ENCODE measurements at places on chromosomes 5 and 9. TPM values are rescaled to one million over a fixed set of nuclear protein-coding genes. Genes with fewer than 3 reads are reported as not detected.

Gene TEX48
- total RNA-seq, result not detected

Gene SPAAR
- total RNA-seq, result not detected

DNA sequence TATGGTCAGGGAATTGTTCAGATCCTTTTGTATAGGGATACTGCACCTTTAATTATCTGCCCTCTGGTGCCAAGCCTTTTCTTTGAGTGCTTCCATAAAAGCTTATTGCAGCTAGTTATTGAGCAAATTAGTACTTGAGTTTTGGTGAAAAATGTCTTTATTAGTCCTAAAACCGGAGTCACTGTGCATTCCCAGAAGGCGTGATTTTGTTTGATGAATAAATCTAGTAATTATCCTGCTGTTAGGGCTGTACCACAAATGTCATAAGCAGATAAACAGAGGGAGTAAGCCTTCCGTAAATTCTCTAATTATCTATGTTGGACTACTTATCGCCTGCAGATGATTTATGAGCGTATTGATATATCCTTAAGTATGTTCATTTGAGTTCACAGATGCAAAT, 620.7 kb upstream of the ARRDC3 start:
- no peaks in the 10 kb centered on the region for H3K36me3 ChIP-seq
- no peak overlapping the region for H3K4me3 ChIP-seq
- H3K4me1 ChIP-seq, result peaks cover 14% of the 10 kb centered on the region
- no peak for DNase-seq

- H3K27me3 ChIP-seq, result peaks cover 72% of the 10 kb centered on the region
- peak; percentile 55 for DNase-seq
- peaks cover 30% of the 10 kb centered on the region for H3K4me1 ChIP-seq
- no peak within 1 kb of the TSS for H3K27ac ChIP-seq
- peak within 1 kb of the TSS; percentile 94 for H3K4me3 ChIP-seq
These were observed at the start of gene TRIM7 for GRCh38 chr5:181204826-181205760. TRIM7 (minus strand) TSS chr5:181205196; CDS start chr5:181205110, 86 bp downstream.

DNA sequence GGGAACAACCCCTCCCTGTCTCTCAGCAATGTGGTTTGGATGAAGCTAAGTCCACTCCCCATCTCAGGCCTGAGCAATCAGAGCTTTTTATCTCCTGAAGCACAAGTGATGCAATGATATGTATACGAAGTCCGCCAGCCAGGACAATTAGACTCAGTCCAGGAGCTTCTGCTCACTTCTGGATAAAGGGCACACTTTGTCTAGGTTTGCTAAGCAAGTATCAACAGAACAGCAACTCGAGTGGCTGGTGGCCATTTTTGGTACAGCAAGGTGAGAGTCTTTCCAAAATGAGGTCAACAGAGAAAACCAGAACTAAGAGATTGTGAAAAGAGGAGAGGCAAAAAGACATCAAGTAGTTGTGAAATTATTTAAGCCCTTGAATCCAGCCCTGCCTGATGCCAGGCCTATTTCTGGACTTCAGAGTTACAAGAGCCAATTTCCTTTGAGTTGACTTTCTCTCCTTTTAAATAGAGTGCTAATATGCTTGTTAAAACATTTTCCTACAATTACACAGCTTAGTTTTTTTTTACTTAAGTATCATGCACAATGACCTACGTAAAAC, 8.2 kb downstream of the NDUFA8 start:
- H3K27ac ChIP-seq, result no peak overlapping the region
- no peak overlapping the region for H3K4me3 ChIP-seq
- peaks cover 38% of the 10 kb centered on the region for H3K36me3 ChIP-seq
- H3K4me1 ChIP-seq, result peaks cover 9% of the 10 kb centered on the region
- no peak for DNase-seq

Gene GRM6
- 0.05 TPM for total RNA-seq

Gene C5orf52
- total RNA-seq, result not detected

DNA sequence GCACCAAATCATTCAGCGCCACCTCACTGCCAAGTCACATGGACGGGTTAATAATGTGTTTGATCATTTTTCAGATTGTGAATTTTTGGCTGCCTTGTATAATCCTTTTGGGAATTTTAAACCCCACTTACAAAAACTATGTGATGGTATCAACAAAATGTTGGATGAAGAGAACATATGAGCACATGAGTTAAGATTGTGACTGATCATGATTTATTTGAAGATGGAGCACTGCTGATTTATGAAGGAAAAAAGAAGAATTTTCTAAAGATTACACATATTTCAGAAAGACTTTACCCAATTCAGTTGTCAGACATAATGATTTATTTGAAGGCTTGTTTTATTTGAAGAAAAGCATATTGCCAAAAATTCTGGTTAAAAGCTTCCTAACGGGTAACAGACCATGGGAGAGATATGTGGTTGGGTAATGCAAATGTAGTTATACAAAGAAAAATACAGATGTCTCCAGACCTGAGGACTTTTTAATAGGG, 37.4 kb downstream of the TNFAIP8 start:
- peaks cover 30% of the 10 kb centered on the region for H3K4me1 ChIP-seq
- H3K27ac ChIP-seq, result no peak overlapping the region
- H3K27me3 ChIP-seq, result no peaks in the 10 kb centered on the region

- H3K27me3 ChIP-seq, result no peaks in the 10 kb centered on the region
- no peak overlapping the region for H3K27ac ChIP-seq
- no peak for DNase-seq
- no peaks in the 10 kb centered on the region for H3K36me3 ChIP-seq
- H3K4me3 ChIP-seq, result no peak overlapping the region
These were observed 255.5 kb downstream of the FANCC start for GRCh38 chr9:95061916-95062595.

Gene IFNK
- total RNA-seq, result not detected

DNA sequence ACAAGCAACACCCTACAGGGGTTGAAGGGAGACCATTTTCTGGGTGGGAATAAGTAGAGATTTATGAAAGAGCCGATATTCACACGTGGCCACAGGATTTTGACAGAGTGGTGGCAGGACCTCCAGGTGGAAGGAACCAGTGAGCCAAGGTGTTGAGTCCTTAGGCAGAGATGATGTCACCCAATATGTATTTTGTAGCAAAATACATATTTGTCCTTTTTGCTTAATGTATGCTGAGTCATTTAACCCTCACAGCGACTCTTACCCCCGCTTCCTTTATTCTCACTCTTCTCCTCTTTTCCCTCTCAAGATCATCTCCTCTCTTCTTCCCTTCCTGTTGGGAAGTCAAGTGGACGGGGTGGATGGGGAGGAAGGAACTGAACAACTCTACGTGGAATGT, 215.7 kb upstream of the S1PR3 start:
- no peak for DNase-seq
- no peaks in the 10 kb centered on the region for H3K36me3 ChIP-seq
- no peaks in the 10 kb centered on the region for H3K27me3 ChIP-seq
- H3K4me3 ChIP-seq, result no peak overlapping the region

DNA sequence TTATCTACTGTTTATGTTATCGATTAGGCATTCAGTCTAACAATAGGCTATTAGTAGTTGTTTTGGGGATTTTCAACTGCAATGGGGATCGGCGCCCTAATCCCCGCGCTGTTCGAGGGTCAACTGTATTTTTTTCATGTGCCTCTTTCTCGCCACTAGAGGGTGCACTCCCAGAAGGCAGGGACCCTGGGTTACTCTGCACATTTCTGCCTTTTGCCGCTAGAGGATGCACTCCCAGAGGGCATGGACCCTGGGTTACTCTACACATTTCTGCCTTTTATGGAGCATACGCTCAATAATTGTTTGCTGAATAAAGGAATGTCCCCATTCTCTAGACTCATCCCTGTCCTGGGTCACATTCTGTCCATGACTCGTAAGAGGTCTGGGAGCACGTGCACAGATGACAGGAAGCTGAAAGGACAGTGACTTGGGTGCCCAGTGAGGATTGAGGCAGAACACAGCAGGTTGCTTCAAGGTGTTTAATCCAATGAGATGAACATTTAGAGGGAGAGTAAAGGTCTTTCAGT, 27.9 kb upstream of the RECK start:
- DNase-seq, result peak; percentile 44
- peaks cover 56% of the 10 kb centered on the region for H3K27me3 ChIP-seq
- H3K36me3 ChIP-seq, result no peaks in the 10 kb centered on the region
- H3K4me1 ChIP-seq, result peaks cover 4% of the 10 kb centered on the region
- no peak overlapping the region for H3K4me3 ChIP-seq
- no peak overlapping the region for H3K27ac ChIP-seq

DNA sequence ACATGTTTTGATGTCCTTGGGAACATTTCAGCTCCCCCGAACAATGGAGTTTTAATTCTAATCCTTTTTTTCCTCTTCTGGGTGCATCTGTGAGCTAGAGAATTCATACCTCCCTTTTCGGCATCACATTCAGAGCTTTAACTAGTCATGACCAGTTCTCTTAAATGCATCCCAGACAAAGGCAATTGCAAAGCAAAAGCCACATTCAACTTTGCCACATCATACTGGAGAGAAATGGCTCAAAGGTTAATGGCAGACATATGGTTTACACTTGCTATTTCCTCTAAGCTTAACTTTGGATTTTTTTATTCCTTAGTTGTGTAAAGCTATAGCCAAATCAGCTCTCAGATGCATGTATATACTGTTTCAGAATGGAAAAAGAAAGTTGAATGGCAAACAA, 153.3 kb downstream of the ESM1 start:
- H3K4me3 ChIP-seq, result no peak overlapping the region
- no peaks in the 10 kb centered on the region for H3K4me1 ChIP-seq
- no peaks in the 10 kb centered on the region for H3K27me3 ChIP-seq

DNA sequence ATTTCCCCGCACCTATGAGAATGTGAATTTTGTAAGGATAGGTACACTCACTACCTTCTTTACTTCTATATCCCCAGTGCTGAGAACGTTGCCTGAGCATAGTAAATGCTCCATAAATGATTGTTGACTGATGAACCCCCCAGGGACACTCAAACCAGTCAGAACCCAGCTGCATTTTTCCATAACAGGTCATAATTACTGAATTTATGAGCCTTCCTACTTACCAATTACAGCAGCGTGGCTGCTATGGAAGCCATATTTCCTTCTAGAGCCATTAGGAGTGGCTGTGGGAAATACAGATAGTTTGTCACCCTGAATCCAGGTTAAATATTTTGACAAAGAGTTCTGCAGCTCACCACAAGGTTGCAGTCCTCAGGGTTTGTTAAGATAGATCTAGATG, 135.0 kb downstream of the TAF11L14 start:
- DNase-seq, result no peak
- H3K4me1 ChIP-seq, result peaks cover 8% of the 10 kb centered on the region
- H3K27me3 ChIP-seq, result no peaks in the 10 kb centered on the region
- H3K27ac ChIP-seq, result no peak overlapping the region

DNA sequence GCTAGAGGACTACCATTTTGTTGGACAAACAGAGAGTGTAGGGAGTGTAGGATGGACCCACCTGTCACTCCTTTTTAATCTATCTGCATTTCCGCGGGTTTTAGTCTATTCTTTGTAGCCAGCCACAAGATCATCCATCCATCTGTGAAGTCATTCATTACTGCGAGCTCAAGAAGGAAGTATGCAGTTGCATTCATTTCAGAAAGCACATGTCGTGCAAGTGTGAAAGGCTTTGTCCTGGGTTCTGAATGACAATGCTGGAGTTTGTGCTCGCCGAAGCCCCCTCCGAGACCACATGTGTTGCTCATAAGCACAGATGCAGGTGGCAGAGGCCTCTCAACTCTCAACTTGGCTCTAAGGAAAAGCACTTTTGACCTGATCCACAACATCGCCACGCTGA, 70.3 kb upstream of the BASP1 start:
- H3K4me3 ChIP-seq, result no peak overlapping the region
- no peak for DNase-seq
- H3K4me1 ChIP-seq, result peaks cover 50% of the 10 kb centered on the region
- H3K36me3 ChIP-seq, result no peaks in the 10 kb centered on the region

DNA sequence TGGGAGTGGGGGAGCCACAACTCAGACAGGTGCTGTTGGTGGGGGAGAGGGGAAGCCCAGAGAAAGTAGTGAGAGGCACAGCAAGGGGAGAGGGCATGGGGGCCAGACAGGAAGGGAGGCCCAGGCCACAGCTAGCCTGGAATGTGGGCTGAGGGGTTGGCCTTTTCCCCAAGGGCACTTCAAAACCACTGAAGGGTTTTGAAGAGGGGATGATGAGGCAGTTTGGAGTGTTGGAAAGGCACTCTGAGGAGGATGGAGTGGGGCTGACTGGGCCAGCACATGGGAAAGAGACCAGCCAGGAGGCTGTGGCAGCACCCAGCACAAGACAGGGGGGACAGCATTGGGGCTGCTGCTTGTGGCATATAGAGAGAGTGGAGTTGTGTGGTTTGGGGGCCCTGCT, 3.8 kb downstream of the PSD2 start:
- no peaks in the 10 kb centered on the region for H3K36me3 ChIP-seq
- DNase-seq, result no peak
- H3K27ac ChIP-seq, result no peak overlapping the region
- H3K4me1 ChIP-seq, result peaks cover 5% of the 10 kb centered on the region
- peaks cover 76% of the 10 kb centered on the region for H3K27me3 ChIP-seq

Gene LYRM7
- total RNA-seq, result 13.0 TPM

DNA sequence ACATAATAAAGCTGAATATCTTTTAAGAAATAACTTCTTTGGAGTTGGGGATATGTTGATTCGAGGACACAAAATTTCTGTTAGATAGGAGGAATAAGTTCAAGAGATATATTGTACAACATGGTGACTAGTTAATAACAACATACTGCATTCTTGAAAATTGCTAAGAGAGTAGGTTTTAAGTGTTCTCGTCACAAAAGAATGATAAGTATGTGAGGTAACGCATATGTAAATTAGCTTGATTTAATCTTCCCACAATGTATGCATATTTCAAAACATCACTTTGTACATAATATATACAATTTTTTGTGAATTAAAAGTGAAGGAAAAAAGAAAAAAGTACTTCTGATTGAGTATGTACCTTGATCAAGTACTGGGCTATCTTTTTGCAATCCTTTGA, 428.0 kb upstream of the TRPC7 start:
- H3K4me3 ChIP-seq, result no peak overlapping the region
- H3K27me3 ChIP-seq, result peaks cover 14% of the 10 kb centered on the region
- DNase-seq, result no peak
- no peak overlapping the region for H3K27ac ChIP-seq

- H3K27ac ChIP-seq, result no peak overlapping the region
- no peaks in the 10 kb centered on the region for H3K27me3 ChIP-seq
- H3K4me1 ChIP-seq, result peaks cover 15% of the 10 kb centered on the region
- no peak overlapping the region for H3K4me3 ChIP-seq
- H3K36me3 ChIP-seq, result no peaks in the 10 kb centered on the region
- DNase-seq, result peak; percentile 48
These were observed 456.2 kb downstream of the RASEF start for GRCh38 chr9:82606492-82607382.

Gene ZNF462
- 101 TPM for total RNA-seq

Gene SEMA5A
- 14.3 TPM for total RNA-seq

DNA sequence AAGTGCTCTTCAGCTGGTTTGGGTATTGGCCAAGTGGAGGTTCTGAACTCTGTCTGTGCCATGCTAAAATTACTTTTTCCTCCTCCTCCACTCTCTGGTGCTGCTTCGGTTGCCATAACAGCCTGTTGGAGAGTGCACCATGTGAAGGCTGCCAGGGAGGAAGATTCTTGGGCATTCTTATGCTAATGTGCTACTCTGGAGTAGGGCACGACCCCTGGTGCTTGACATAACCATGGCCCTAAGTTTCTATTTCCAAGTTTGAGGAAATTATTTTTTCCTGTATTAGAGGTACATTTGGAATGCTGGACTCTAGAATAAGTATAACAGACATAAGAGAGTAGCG, 111.6 kb downstream of the ARHGAP26 start:
- H3K27me3 ChIP-seq, result no peaks in the 10 kb centered on the region
- H3K27ac ChIP-seq, result no peak overlapping the region
- peaks cover 43% of the 10 kb centered on the region for H3K4me1 ChIP-seq
- no peak overlapping the region for H3K4me3 ChIP-seq
- DNase-seq, result peak; percentile 41

Gene SHB
- total RNA-seq, result 10.6 TPM

Gene SELENOP
- total RNA-seq, result 17.4 TPM
